ELF-1 (cell line): ENCODE measurements at places on chromosomes 11 and 22.

DNA sequence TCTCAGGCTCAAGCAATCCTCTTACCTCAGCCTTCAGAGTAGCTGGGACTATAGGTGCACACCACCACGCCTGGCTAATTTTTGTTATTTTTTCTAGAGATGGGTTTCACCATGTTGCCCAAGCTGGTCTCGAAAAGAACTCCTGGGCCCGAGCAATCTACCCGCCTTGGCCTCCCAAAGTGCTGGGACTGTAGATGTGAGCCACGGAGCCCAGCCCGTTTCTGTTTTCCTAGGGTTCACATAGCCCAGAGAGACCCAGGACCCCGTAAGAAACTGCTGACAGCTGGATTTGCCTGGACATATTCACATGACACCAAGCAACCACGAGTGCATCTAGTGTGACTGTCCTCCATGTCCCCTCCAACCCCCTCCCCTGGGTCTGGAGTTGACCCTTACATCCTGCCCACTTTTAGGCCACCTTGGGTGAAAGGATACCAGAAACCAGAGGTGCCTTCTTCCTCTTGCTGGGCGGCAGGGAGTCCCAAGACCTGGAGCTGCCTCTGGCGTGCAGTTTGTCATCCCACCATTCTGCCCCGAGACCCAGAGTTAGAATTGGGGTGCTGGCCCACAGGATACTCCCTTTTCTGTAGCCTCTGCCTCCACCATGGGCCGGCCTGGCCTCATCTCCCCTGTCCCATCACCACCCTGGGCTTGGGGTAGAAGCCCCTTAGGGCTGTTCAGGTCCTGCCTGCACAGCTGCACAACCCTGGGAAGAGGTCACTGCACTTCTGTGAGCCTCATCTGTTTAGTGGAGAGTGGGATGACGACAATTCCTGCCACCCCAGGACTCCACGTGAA is 3.7 kb upstream of the RIN1 start:
- no peak for DNase-seq

- DNase-seq, result no peak
These were observed 55.6 kb upstream of the PPARA start for GRCh38 chr22:46094676-46095075.

GRCh38 chr22:23082534-23083314 is 12.4 kb downstream of the GNAZ start:
- no peak for DNase-seq

DNA sequence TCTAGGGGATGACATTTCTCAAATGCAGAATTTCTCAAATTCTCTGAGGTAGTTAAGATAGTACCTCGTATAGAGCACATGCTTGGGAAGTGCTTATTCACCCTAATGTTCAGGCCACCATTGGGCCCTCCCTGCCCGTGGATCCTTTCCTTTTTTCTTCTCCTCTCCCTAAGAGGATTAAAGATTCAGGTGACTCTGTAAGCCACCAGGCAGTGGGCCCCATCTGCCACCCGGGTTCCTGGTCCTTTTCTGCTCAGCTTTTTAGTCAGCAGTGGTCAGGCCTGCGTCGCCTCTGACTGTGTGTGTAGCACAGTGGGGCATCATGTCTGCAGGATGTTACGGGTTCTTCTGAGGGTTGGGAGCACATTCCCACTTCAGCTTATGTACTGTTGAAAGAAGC is 7.2 kb downstream of the CEP164 start:
- no peak for DNase-seq

DNA sequence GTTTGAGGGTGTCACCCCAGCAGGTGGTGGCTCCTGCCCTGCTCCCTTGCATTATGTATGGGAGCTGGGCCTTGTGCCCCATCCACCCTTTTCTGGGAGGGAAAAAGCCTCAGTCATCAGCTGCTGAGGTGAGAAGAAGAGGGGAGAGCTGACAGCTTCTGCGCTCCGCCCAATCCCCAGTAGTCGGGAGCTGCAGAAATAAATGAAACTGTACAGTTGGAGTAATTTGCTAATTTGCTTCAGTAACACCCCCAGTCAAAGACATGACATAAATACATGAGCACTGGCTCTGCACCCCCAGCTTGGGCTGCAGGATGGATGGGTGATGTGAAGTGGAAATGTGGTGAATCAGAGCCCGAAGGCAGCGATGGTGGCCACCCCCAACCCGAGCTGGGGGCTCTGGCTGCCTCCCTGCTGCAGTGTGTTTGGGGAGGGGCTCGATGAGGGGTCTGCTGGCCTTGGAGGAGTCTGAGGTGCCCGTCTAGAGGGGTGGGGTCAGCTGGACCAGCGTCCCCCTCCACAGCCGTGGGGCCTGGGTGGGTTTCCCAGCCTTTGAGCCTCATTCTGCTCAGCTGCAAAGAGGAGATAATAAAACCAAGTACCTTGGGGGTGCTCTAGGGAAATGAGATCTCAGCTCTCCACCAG is 59.2 kb downstream of the MPPED1 start:
- DNase-seq, result no peak

DNA sequence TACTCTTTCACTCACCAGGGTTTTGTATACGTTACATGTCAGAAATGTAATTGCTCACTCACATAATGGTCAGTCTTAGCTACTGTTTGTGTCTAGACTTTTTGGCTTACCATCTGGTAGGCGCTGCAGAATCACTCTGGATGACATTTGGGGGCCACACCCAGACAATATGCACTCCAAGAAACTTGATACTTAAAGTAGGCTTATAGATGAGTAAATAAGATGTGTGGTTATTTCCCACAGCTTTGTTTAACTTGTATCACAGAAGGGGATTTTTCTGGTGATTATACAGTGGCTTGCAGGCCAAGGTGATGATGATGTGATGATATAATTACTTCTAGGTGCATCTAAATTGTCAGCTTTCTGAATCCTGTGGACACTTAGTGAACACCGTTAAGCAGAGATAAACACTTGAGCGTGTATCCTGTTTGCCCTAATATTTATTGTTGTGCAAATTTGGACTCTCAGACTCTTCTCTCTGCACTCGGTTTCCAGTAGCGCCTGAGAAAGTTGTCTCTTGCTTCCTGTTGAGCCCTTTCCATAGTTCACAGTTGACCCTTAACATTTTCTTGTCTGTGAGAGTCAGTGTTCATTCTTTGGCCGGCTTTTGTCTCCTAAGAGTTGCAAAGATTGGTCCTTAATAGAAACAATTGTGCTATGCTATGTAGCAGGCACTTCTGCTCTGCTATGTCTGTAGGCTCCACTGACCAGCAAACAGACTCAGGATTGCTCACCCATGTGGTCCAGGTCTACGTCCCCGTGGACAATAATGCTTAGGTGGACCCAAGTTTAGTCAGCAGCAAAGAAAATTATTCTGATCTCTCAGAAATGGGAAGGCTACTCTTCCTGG is 89.3 kb downstream of the PRR5L start:
- DNase-seq, result no peak

DNA sequence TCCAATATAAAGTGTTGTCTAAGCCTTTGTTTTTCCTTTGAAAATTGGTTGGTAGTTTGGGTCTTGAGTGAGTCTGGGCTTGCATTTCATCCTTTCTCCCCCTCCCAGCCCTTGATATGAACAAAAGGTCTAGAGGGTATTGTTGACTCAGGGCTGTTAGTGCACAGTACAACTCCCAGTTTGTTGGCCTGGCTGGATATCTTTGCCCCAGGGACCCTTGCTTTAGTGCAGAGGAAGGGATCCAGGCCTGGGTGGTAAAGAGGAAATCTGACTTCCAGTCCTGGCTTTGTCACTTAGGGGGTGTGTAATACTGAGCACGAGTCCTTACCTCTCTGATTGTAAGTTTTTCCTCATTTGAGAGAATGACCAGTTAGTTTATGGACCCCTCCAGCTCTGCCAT is 330.4 kb downstream of the TMEM135 start:
- DNase-seq, result peak; percentile 28

- no peak for DNase-seq
These were observed 98.1 kb downstream of the SIK3 start for GRCh38 chr11:117000014-117000737.

DNA sequence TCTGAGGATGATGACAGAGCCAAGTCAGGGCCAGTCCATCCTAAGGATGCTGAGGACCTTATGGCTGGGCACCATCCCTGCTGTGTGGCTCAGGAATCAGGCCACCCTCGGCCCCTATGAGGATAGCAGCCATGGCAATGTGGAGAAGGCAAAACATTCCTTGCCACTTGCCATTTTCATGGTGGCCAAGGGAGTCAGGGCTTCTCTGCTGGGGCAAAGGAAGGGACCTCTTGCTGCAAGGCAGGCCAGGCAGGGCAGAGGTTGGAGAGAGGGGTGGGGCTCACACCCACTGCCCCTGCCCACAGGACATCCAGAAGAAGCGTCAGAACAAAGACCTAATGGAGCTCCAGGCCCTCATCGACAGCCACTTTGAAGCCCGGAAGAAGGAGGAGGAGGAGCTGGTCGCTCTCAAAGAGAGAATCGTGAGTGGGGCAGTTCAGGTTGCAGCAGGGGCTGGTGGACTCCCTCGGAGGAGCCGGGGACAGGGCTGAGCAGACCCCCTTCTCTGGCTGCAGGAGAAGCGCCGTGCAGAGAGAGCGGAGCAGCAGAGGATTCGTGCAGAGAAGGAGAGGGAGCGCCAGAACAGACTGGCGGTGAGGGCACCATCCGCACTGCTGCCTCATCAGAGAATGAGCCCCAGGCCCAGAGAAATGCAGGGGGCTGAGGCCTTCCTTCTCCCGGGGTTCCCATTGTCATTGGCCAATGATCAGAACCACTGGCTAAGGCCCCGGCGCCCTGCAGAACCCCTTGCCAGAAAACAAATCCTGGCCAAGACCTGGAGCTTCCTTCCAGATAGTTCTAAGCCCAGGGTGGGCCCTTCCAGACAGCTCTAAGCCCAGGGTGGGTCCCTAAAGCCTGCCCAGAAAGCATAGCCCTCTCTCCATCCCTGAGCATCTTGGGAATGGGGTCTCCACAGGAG is 13.5 kb upstream of the MRPL23 start:
- DNase-seq, result no peak

DNA sequence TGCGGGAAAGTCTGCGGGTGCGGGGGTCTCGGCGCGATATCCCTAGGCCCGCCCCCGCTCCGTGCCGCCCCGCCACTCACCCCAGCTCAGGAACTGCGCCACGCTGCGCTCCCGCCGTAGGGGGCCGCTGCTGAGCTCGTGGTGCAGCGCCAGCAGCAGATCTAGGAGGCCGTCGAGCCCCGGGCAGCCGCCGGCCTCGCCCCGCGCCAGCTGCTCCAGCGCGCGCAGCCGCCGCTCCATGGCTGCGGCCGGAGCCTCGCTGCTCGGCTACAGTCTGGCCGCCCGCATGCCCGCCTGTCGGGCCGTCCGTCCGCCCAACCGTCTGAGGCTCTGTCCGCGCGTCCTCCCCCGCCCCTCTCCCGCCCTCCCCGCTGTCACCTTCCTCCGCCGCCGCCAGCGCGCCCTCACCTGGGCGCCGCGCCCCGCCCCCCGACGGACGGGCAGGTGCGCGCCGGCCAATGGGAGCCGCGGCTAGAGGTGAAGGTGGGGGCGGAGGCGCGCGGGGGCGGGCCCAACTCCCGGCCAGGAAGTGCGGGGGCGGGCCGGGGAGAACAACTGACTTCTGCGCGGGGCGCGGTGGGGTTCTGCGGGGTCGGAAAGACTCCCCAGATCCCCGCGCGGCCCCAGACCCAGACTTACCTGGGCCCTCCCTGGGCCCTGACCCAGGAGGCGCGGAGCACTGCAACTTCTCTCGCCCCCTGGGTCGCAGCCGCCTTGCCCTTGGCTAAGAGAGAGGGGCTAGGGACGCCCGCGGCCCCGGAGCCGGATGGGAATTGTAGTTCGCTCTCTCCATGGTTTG is at the start of gene CDC42BPG:
Gene CDC42BPG, minus strand, starts transcription at position 324 of the 799 bp plus-strand sequence. Its CDS starts 84 bp downstream, at position 240.
- DNase-seq, result peak; percentile 66

GRCh38 chr11:111148953-111149352 is 96.6 kb upstream of the POU2AF2 start:
- DNase-seq, result no peak

DNA sequence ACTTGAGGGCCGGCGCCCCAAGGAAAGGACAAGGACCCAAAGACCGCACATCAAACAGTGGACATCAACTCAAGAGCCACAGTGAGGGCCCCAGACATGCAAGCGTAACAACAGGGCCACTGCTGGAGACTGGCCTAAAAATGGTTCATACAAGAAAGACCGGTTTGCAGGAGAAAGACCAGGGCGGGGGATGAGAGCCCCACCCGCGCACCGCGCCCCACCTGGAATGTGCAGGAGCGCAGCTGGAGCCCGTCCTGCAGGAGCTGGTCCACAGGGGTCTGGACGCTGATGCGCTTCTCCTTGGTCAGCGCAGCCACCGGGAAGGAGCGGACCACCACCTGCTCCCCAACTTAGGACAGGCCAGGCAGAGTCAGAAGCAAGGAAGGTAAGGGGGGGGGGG is 13.9 kb downstream of the SBF1 start:
- DNase-seq, result peak; percentile 50

- no peak for DNase-seq
These were observed 229.7 kb upstream of the LARGE1 start for GRCh38 chr22:34150023-34150422.

DNA sequence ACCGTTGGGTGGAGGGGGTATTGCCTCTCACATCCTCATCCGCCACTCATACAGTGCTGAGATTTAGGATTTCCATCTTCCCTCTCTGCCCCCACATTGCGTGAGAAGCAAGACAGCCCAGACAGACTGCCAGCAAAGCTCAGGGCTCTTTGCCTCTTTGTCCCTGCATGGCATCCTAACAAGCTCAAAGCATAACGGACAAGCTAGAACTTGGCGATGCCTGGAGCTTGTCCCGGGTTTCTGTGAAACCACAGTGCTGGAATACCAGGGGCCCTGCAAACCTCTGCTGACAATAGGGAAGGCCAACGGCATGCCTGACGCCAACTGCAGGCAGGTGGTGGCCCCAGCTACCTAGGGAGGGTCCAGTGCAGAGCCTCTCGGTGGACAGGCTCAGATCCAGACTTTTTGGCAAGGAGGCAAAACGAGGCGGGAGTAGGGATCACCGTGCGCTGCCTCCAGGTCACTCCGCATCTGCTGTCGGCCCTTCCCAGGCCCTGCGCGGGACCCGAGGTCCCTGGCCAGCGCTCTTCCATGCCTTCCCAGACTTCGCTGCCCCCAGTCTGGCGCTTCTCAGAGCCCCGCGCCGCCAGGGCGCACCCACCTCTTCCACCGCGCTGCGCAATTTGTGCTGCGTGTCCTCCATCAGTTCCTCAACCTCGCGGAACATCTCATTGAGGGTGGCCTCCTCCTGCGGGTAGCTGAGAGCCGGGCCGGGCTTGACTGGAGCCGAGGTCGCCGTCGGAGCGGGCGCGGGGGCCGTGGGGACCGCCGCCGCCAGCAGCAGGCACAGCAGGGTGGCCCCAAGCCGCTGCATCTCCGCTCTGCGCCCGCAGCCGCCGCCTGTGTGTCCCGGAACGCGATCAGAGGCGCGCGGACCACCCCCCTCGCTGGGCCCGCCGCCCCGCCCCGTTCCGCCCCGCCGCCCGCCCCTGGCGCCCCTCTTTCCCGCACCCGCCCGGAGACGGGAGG is at the start of gene DKK3:
Gene DKK3, minus strand, starts transcription at position 858 of the 969 bp plus-strand sequence. Its CDS starts 44 bp downstream, at position 814.
- no peak for DNase-seq

GRCh38 chr11:73760135-73760678 is 667 bp downstream of the RAB6A start:
- peak; percentile 23 for DNase-seq
